Stimulated activated CD4-positive, alpha-beta T cell treated with anti-CD3 and anti-CD28 coated beads, Interleukin-2, amount 100 ng/mL, for 4 hours (primary cell): ENCODE measurements at places on chromosomes 2 and 18.
A peak's percentile ranks its signal among the peaks of the same experiment; 100 is the strongest.

DNA sequence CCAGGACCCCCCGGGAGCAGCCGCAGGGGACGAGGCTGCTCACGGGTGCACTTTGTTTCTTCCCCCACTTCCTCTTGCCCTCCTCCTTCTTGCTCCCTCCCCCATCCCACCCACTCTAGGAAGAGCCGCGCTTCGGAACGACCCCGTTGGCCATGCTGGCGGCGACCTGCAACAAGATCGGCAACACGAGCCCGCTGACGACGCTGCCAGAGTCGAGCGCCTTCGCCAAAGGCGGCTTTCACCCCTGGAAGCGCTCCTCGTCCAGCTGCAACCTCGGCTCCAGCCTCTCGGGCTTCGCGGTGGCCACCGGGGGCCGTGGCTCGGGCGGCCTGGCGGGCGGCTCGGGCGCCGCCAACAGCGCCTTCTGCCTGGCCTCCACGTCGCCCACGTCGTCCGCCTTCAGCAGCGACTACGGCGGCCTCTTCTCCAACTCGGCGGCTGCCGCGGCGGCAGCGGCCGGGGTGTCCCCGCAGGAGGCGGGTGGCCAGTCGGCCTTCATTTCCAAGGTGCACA, 1.3 kb downstream of the SP9 start:
- no peak for DNase-seq

GRCh38 chr2:191023235-191023679, 9.3 kb upstream of the STAT1 start:
- no peak for DNase-seq

DNA sequence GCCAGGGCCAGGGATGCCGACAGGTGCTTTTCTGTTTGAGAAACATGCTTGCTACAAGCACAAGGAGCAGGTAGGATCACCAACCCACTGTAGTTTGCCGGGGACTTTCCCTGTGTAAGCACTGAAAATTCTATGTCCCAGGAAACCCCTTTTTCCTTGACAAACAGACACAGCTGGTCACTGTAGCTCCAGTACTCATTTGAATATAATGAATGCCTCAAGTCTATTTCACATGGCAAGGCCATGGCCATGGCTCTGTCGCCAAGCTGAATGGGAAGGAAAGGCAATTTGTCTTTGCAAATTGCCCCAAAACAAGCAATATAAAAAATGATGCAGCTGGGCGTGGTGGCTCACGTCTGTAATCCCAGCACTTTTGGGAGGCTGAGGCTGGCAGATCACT, 49.6 kb upstream of the IGFBP2 start:
- no peak for DNase-seq

DNA sequence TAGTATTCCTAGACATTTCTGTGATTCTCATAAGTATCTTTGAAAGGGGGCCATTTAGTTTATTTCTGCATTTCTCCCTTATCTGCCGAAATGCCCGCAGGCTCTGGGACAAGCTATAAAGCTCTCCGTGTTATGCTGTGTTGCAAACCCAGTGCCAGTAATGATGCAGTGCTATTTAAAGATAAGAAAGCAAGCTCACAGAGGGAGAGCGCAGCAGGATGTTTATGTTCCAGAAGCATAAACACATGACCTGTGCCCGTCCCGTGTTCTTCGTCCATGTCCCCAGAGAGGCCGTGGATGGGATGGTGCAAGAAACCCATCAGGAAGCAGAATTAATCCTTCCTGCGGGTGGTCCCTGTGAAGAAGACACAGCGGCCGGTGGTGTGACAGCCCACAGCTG, 99.4 kb downstream of the NEDD4L start:
- DNase-seq: no peak

DNA sequence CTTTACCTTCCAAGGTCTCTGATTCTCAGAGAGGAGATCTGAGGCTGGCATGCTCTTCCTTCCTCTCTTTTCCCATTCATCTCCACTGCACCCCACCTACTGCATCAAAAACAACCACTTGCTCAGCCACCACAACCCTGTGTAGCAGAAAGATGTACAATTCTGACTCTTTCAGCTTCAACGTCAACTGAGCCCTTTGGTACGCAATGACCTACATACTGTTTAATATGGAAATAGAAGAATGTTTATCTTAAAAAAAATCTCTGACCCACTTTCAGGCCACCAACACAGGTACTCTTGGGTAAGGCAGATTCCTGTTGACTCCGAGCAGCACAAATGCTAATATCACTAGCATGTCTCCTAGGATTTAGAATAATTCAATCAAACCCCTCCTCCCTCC, 76.2 kb upstream of the AFF3 start:
- DNase-seq: no peak

DNA sequence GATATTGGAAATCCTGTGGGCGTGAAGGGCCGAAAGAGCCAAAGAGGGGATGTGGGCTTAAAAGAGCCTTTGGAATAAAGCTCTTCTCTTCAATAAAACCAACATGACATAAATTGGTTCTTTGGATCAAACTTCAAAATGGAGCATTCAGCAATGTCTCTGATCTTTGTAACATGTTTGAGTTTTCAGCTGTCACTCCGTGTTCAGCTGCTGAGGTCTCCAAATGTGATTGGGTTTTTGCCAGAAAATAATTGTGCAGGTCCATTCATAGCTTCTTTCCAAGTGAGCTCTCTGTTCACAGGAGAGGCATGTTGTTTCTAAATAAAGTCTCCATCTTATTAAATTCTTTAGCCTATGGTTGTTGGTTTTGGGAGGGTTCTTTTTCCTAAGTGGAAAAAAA, 127.6 kb upstream of the CCDC68 start:
- no peak for DNase-seq

DNA sequence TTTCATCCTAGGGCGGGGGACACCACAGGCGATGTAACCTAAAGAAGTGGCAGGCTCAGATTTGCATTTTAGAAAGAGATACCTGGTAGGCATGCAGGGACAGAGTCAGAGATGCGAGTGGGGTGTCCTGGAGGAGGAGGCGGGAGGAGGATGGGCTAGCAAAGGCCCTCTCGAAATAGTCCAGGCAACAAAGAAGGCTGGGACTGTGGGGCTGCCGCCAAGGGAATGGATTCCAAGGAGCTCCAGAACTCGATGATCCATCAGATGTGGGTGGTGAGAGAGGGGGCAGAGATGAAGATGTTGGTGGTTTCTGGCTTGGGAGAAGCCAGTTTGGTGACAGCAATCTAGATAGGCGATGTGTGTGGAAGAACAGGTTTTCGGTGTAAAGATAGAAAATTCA, 12.5 kb upstream of the INPP5D start:
- DNase-seq: no peak

DNA sequence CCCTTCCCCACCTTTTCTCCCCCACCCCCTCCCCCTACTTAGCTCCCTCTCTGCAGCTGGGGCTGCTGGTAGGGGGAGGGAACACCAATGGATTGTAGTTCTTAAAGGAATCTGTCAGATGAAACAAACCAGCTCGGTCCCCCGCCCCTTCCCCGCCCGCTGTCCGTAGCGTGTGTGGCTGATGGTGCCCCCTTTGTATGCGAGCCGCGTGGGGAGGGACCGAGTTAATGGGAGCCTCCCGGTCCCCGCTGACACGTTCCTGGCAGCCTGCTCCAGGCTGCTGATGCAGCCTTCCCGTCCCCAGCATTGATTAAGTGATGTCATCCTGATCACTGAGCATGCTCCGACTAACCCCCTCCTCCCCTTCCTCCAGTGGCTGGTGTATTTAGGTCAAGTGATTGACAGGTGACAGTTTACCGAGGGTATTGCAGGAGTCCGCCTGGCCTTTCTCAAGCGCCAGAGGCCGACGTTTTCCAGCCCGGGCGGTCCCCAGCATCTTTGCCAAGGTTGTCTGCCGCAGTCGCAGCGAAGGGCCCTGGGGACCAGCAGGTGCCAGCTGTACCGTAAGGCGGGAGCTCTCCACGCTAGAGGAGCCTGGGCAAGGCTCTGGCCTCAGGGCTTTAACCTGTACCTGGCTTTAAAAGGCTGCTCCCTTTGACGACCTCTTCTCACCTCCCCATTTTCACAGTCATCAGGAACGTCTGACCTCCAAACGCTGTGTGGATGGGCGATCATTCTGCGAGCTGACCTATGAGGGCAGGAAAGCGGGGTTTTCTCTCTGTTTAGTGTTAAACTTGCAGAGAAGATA, 1.8 kb downstream of the KIF5C start:
- DNase-seq: peak; percentile 39

GRCh38 chr18:816088-816653, 4.1 kb upstream of the YES1 start:
- DNase-seq: no peak

GRCh38 chr18:78634061-78634696, 345.4 kb upstream of the SALL3 start:
- no peak for DNase-seq

- no peak for DNase-seq
Measured at GRCh38 chr2:194545978-194546377, 1111.0 kb upstream of the SLC39A10 start.

- no peak for DNase-seq
Measured at GRCh38 chr2:233115741-233116140, 55.6 kb downstream of the INPP5D start.

- DNase-seq: no peak
Measured at GRCh38 chr2:60556576-60557485, 3.4 kb upstream of the BCL11A start.

DNA sequence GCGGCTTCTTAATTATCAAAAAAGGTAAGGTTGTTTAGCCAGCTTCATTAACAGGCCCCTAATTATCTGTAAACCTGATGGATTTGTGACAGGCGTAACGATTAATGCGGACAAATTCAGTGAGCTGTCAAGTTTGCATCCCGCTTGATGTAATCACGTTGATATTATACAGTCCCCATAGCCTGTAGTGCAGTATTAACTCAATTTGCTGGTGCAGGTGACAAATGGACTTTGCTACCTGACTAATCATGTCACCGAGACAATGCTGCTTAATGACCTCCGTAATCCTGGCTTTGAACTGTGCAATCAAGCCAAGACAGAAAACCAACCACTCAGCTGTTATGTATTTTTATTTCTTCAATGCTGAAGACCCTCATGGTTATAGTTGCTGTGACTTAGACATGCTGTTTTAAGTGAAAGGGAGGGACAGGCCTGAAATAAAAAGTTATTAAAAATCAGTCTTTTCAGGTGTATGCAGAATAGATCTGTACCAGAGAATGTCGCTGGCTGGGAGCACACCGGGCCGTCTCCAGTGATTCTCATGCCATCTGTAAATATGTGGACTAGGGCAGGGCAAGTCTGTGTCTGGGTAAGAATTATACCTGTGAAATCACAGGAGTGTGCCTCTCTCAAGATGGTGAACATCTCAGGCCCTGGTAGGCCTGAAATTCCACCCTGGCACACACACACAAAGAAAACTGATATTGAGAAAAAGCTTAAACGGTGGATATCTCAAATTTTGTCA, 4.3 kb downstream of the TSHZ1 start:
- DNase-seq: no peak

DNA sequence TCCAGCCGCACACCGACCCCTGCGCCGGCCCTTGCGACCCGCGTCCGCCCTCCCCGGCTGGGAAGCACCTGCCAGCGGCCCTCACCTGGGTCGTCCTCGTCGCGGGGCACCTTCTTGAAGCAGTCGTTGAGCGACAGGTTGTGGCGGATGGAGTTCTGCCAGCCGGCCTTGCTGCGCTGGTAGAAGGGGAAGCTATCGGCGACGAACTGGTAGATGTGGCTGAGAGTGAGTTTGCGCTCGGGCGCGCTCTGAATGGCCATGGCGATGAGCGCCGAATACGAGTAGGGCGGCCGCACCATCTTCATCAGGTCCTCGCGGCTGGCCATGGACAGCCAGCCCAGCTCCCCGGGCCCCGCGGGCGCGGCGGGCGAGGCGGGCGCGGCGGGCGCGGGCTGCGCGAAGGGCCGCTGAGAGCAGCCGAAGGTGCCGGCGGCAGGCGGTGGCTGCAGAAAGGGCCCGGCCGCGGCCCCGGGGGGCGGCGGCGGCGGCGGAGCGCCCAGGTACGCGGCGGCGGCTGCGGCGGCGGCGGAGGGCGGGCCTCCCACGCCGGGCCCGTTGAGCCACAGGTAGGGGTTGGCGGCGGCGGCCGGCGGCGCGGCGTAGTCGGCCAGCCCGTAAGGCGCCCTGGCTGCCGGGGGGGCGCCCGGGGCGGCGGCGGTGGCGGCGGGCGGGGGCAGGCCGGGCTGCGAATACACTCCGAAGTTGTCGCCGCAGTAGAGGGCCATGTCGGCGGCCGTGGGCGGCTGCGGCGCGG, 505 bp downstream of the FOXI3 start:
- no peak for DNase-seq
